Cortex of kidney (tissue), 1 donor: ENCODE measurements at places on chromosomes 7 and 10.

DNA sequence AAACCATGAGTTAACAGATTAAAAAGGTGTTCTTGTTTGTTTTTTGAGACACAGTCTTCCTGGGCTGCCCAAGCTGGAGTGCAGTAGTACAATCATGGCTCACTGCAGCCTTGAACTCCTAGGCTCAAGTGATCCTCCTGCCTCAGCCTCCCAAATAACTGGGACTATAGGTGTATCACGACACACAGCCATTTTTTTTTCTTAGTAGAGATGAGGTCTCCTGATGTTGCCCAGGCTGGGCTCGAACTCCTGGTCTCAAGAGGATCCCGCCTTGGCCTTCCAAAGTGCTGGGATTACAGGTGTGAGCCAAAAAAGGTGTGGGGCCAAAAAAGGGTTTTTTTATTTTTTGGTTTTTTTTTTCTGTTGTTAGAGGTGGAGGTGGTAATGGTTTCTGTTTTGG, 29.3 kb downstream of the KMT2C start:
- DNase-seq = no peak

- no peak for DNase-seq
Observed at GRCh38 chr10:25451401-25451800, 276.6 kb downstream of the GPR158 start.

GRCh38 chr7:93036807-93037206, 81.0 kb downstream of the SAMD9 start:
- no peak for DNase-seq

DNA sequence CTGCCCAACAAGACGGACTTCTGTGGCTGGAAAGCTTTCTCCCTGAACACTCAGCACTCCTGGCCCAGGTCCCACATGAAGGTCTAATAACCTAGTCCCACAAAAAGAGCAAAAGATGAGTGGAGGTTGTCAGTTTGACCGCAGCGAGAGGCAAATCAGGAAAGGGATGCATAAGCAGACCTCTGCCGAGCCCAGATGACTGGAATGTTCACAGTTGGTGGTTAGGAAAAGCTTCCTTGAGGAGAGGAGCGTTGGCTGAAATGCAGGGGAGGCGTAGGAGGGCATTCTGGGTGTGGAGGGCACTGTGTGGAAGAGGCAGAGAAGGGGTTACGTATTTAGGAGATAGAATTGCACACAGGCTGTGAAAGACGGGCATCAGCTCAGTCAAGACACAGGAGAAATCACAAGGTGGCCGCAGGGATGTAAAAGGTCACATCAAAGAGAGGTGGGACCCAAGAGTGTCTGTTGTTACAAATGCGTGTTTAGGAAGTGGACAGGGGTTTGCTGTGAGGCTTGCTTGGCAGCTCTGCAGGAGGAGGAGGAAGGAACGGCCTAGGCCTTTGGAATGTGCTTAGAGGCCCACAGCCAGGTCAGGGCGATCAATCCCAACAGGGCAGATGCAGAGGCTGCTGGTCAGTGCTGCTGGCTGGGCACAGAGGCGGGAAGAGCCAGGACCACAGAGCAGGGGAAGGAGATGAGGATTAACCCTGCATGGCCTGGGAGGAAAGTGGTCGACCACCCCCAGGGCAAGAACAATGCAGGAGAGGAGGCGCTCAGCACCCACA, 133.5 kb downstream of the VIPR2 start:
- DNase-seq = no peak

GRCh38 chr7:29864656-29865055, 58.3 kb downstream of the WIPF3 start:
- no peak for DNase-seq

DNA sequence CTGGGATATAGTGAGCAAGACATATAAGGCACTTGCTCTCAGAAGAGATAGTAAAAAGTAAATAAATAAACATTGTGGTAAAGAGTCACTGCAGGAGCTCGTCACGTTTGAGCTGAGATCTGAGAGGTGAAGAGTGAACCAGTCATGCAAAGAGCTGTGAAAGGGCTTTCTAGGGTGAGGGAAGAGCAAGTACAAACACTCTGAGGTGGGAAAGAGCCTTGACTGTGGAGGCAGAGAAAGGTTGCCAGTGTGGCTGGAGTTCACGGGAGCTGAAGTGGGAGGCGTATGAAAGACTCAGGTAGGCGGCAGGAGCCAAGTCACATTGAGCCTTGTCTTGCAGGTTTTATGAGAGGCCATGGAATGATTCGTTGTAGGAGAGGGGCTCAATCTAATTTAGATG, 141.0 kb downstream of the C1GALT1 start:
- no peak for DNase-seq

DNA sequence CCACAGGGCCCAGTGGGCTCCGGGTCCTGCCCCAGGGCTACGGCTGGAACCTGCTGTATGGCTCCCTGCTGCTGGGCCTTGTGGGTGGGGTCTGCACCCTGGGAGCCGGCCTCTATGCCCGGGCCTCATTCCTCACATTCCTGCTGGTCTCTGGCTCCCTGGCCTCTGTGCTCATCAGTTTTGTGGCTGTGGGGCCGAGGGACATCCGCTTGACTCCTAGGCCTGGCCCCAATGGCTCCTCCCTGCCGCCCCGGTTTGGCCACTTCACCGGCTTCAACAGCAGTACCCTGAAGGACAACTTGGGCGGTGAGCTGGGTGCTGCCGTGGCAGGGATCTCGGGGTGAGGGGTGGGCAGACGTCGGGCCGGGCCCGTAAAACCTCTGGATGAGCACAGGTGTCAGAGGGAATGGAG, 4.4 kb downstream of the SLC12A9 start:
- no peak for DNase-seq

- no peak for DNase-seq
Observed at GRCh38 chr10:5973069-5973468, 4.3 kb downstream of the IL15RA start.

DNA sequence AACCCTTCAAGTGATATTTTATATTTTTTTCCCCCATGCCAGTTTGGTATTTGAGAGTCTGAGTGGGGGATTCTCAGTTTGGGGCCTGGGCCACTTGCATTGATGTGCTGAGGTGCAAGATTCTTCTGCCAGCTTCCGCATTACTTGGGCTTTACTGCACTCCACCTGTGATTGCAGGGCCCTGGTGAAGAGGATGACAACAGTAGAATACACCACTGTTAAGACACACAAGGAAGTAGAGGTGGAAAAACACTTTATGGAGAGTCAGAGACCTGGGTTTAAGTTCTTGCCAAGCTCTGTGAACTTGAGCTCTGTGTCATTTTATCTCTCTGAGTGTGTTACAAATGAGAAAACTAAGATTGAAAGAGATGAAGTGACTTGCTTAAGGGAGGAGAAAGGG, 209.4 kb downstream of the LRMDA start:
- no peak for DNase-seq

DNA sequence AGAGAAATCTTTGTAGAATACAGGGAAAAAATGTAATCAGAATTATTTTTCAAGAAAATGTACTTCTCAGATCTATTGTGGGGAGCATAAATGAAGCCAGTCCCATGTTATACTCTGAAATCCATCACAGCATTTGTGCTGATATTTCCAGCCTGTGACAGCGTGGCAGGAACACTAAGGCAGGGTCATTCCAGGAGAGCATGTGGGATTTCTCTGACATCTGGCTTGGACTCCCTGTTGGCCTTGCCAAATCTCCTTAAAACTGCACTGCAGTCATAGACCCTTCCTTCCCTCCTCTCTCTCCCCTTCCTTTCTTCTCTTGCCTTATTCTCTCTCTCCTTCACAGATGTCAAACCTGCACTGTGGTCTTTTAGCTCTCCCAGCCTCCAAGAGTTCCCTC, 6.5 kb upstream of the TSPAN13 start:
- no peak for DNase-seq

- no peak for DNase-seq
Observed at GRCh38 chr7:70615066-70615606, 516.8 kb upstream of the GALNT17 start.

DNA sequence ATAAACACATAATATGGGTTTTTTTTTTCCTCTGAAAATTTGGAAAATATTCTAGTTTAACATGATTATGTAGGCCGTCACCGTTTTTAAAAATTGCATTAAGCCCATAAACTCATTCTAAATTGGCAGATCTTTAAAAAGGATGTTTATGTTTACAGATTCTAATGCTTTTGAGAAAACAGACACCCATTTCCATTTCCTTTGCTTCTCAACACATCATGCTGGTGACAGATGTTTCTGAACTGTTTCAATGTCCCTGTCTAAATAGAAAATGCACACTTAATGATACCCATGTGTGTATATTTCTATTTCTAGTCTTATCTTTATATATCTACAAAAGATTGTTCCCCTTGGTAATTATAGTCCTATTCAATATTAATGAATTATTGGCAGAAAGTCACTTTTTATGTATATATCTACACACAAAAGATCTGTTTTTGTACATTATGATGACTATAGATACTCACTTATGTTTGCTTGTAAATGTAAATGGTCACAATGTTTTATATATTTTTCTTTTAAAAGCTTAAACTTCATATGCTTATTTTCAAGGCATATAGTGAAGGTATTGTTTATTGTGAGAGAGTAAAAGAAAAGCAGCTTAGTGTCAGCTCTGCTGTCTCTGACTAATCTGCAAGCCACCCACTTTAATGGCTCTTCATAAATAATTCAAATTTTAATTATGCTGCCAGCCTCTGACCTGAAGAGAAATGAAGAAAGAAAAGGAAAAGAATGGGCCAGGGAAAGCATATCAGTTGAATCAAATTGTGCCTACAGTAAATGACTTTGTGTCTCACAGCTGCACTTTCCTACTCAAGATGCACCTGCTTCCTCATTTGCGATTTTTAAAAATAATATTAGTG, 179.4 kb downstream of the CACNA2D1 start:
- DNase-seq = no peak

GRCh38 chr7:75626954-75627353, 111.8 kb downstream of the HIP1 start:
- no peak for DNase-seq
